ENCODE measurements at places on chromosomes 13 and 19.

GRCh38 chr19:41566001-41566400 lies 10.0 kb upstream of the CEACAM21 start:
- DNase-seq: no peak

- no peak for DNase-seq
These were observed 14.4 kb upstream of the ANKRD10 start for GRCh38 chr13:110929104-110929777.

DNA sequence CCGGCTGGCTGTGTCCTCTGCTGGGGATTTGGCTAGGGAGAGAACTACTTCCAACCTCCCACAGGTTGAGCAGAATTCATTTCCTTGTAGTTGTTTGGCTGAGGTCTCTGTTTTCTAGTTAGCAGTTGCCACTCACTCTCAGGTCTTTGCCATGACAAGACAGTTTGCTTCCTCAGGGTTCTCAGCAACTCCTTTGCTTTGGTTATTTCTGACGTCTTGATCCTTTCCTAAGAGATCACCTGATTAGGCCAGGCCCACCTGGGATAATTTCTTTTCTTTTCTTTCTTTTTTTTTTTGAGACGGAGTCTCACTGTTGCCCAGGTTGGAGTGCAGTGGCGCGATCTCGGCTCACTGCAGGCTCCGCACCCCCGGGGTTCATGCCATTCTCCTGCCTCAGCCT lies 9.4 kb upstream of the CACNG8 start:
- DNase-seq: no peak

DNA sequence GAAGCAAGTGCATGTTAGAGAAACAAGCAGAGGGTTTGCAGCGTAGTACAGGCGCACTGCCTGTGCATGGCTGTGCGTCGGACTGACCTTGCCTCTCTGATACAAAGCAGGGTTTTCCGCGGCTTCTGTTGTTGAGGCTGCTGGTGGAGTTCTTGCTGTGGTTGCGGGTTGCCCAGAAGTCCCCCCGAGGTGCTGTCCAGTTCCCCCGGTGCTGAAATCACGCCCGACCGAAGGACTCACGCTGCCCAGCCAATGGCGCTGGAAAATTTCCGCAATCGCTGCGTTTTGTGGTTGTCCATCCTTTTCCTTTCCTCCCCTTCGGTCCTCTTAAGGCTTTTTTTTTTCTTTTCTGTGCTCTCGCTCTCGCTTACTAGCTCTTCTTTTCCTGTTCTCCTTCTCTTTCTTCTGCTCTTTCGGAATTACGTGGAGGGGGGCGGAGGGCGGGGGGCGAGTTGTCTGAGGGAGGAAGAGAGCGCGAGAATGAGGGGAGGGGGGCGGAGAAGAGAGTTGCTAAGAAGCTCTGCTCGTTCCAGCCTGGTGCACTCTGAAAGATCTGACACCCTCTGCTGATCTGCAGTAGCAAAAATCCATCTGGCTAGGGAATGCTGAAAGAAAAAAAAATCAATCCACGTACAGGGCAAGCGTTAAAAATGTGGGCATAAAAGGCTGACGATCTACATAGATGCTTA lies at the start of gene SLITRK1:
SLITRK1 (minus strand) TSS at position 558 of the 689 bp plus-strand sequence. CDS start 967 bp downstream, outside the sequence.
- peak; percentile 59 for DNase-seq

DNA sequence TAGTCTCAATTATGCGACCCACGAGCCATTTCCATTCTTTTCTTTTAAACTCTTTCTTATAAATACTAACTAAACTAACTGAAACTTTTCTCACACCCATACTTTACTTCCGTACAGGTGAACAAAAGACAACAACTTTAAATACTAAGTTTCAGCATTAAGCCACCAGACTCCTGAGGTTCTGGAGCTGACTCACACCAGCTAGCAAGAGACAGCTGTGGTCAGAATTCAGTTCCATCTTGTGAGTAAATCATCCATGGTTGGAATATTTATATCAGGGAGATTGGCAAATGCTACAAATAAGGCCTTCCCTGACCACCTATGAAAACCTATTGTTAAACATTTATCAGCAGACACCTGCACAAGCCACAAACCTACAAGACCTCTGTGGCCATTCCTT lies 897.0 kb downstream of the EFNB2 start:
- DNase-seq: no peak

All from retinal pigment epithelial cell (primary cell).